Progenitor cell of endocrine pancreas (in vitro differentiated cells): ENCODE measurements at places on chromosomes 4 and X. TPM values are rescaled to one million over a fixed set of nuclear protein-coding genes. Genes with fewer than 3 reads are reported as not detected.

DNA sequence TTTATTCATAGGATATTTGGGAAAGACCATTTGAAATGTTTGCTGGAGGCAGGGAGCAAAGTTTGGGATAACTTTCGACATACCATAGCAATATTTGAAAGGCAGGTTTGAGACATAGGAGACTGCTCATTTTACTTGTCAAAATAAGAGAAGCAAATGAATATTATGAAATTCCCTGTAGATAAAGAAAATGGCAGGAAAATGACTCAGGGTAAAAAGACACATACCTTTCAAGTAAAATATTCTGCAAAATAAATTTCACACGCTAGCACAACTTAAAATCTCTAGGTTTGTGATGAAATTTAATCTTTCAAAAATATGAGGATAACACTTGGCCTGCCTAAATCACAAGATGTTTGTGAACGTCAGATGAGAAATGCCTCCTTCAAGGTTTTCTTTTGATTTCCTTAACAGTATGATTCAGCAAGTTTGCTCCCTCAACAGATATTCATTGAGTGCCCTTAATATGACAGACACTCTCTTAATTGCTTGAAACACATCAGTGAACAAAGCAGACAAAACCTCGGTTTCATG is 6.6 kb downstream of the TMEM156 start:
- H3K4me3 ChIP-seq, result no peak overlapping the region
- no peak overlapping the region for H3K27ac ChIP-seq
- DNase-seq, result no peak
- no peaks in the 10 kb centered on the region for H3K4me1 ChIP-seq
- no peaks in the 10 kb centered on the region for H3K36me3 ChIP-seq

DNA sequence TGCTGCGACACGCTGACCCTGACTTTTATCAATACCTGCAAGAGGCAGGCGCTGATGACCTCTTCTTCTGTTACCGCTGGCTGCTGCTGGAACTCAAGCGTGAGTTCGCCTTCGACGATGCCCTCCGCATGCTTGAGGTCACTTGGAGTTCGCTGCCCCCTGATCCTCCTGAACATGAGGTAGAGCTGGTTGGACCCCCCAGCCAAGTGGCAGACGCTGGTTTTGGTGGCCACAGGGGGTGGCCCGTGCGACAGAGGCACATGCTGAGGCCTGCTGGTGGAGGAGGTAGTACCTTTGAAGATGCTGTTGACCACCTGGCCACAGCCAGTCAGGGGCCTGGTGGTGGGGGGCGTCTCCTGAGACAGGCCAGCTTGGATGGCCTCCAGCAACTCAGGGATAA is 14.2 kb upstream of the RBM3 start:
- no peak for DNase-seq
- H3K4me1 ChIP-seq, result no peaks in the 10 kb centered on the region
- peaks cover 5% of the 10 kb centered on the region for H3K36me3 ChIP-seq
- H3K27me3 ChIP-seq, result no peaks in the 10 kb centered on the region
- H3K27ac ChIP-seq, result no peak overlapping the region

GRCh38 chr4:2744576-2745270 is 11.4 kb downstream of the TNIP2 start:
- DNase-seq, result no peak
- peaks cover 3% of the 10 kb centered on the region for H3K4me1 ChIP-seq

DNA sequence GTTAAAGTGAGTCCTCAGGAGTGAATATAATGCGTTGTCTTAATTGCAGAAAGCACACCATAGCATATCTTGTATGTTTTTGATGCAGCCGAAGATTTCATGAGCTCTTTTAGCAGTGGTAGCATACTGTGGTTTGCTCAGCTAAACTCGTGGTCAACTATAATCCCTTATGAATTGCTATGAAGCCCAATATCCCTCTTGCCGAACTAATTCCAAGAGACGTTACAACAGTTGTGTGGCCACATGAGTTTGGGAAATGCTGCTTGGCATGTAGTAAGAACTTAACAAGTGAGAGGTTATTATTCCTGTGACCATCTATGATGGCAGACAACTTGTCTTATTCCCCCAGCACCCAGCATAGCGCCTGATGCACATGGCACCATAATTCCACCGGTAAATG is 30.7 kb downstream of the SYAP1 start:
- DNase-seq, result no peak
- H3K27me3 ChIP-seq, result no peaks in the 10 kb centered on the region
- peaks cover 35% of the 10 kb centered on the region for H3K36me3 ChIP-seq

The FAM184B gene
- 0.17 and 0.20 TPM in 2 replicates for total RNA-seq
